ENCODE measurements at places on chromosomes 6 and 20.

- DNase-seq: no peak
These were observed 6.2 kb upstream of the SYNJ2 start for GRCh38 chr6:157975456-157975855.

DNA sequence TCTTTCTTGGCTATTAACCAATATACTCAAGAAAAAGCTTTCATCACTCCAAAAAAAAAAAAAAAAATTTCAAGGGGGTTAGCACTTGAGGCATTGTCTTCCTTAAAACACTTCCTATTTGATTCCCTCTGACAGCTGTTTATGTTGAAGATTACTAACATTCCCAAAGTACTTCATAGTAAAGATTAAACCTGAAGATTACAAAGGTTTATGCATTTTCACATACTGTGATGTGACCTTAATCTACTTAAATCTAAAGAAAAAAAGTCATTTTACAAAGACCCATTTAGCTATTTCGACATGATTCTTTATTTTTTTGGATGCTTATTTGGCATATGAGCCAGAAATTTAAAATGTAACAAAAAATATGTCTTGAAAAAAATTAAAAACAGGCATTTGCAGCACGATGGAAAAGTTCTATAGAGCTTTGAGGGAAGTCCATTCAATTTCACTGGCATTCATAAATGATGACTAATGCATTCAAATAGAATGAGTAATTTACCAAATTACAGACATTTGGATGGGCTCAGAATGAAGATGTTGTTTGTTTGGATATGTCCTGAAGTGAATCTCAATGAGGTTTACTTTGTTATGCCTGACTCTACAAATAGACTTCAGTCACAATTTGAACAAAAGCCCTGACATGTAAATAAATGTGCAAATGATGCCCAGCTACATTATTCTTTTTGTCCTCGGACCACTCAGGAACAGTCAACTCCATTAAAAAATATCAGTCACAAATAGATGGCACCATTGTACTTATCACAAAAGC is 674.6 kb upstream of the MARCKS start:
- no peak for DNase-seq

- no peak for DNase-seq
These were observed 155.4 kb downstream of the MCHR2 start for GRCh38 chr6:99838607-99839006.

- DNase-seq: no peak
These were observed 155.0 kb downstream of the TMEM200A start for GRCh38 chr6:130520801-130521200.

DNA sequence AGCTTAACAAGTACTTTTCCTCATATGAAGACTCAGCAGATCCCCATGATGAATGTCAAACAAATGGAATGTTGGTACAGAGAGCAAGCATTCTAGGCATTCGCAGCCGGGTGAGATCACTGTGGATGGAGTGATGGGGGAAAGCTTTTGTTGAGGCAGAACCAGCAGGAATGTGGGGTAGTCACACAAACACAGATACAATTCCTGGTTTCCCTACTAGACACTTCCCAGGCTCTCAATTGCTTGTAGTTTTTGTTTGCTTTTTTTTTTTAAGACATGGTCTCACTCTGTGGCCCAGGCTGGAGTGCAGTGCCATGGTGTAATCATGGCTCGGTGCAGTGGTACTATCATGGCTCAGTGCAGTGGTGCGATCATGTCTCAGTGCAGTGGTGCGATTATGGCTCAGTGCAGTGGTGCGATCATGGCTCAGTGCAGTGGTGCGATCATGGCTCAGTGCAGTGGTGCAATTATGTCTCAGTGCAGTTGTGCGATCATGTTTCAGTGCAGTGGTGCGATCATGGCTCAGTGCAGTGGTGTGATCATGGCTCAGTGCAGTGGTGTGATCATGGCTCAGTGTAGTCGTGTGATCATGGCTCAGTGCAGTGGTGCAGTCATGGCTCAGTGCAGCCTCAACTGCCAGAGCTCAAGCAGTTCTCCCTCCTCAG is 15.4 kb upstream of the IER3 start:
- DNase-seq: no peak

- no peak for DNase-seq
These were observed 223.8 kb upstream of the SMLR1 start for GRCh38 chr6:130603391-130603790.

Measured in suppressor macrophage (primary cell).